Skin of body (tissue), 3 donors: ENCODE measurements at places on chromosomes 1 and 21.

GRCh38 chr1:7473223-7474142 lies 297.6 kb upstream of the VAMP3 start:
- DNase-seq: no peak

- DNase-seq: no peak
Measured at GRCh38 chr1:22139066-22139594, 3.8 kb downstream of the WNT4 start.

DNA sequence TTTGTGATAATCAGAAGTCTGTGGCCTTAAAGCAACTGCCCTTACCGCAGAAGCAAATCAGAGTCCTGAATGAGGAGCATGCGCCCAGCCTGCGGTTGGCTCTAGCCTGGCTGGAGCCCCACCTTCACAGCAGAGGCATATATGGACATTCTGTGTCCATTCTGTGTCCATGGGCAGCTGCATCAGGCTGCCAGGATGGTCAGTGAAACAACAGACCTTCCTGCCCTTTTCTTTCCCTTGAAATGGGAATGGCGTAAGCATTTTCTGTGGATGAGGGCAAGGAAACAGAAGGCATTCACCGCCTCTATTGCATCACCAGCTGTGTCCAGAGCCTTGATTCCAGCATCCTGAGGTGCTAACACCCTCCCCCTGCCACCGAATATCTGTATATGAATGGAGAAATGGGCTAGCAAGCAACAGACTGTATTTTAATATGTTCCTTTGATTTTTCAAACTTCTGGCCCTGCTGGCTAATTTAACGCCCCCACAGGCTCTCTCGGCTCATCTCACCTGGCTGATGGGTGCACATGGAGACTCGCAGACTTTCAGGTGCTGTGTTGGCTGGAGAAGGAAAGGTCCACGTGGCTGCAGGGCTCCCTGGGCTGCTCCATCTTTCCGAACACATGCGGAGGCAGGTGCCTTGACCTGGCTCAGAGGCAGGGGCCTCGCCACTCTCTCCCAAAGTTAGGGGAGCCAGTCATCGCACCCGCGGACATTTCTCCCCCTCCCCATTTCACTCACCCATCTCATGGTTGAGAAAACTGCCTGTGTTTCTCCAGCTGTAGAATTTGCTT lies 159.2 kb downstream of the GALNT2 start:
- no peak for DNase-seq

DNA sequence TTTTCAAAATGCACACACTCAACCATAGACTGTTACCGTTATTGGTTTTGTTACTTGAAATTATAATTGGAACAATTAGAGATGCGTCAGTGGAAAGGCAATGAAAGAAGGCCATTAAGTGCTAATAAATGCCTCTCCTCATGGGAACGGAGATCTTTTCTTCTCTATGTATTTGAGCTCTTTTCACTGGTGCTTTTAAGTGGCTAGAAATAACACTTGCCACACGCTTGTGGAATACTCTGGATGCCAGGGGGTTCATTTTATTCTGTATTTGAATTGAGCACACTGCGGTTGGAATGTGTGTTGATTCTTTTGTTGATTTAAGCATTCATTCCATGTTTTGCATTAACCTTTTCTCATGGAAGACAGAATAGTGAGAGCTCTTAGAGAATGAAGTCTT lies 68.4 kb downstream of the DNM3 start:
- DNase-seq: no peak

DNA sequence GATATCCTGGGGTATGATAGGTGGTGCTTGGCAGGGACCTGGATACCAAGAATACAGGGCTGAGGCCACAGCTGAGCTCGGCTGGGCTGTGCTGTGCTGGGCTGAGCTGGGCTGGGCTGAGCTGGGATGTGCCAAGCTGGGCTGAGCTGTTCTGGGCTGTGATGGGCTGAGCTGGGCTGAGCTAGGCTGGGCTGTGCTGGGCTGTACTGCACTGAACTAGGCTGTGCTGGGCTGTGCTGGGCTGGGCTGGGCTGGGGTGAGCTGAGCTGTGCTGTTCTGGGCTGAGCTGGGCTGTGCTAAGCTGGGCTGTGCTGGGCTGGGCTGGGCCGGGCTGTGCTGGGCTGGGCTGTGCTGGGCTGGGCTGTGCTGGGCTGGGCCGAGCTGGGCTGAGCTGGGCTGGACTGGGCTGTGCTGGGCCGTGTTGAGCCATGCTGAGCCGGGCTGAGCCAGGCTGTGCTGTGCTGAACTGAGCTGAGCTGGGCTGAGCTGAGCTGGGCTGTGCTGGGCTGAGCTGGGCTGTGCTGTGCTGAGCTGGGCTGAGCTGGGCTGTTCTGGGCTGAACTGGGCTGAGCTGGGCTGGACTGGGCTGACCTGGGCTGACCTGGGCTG lies 94.7 kb upstream of the ACTRT2 start:
- no peak for DNase-seq

DNA sequence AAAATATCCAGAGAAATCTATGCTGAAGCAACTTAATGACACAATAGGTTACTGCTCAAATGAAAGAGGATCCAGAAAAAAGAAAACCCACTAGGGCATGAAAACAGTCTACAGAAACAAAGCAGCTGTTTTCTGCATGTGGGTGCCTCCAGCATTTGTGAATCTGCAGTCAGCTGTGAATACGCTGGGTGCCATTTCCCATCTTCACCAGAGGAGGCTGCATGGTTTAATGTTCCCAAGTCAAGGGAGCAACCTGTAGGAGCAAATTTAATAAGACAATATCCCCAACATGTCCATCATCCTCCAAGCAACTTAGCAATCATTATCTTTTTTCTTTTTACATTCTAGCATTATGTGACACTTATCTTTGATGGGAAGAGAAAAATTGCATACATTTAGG lies 396.6 kb downstream of the BRINP2 start:
- DNase-seq: no peak

- DNase-seq: no peak
Measured at GRCh38 chr1:217469983-217470382, 160.9 kb downstream of the GPATCH2 start.

DNA sequence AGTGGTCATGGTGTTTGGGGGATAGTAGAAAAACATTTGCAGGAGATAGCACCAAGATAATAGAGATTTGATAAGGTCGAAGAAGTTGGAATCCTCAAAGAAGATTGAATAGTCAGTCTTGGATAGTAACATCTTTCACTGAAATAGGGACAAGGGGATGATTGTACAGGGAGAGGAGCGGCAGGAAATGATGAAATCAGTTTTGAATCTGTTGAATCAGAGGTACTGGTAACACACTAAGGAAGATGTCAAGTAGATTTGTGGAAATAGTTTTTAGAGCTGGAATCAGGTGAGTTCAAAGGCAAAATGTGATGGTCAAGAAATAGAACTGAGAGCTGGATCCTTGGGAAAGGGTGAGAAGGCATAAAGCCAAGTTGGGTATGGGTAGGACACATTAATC lies 26.5 kb downstream of the CAP1 start:
- no peak for DNase-seq

- DNase-seq: no peak
Measured at GRCh38 chr1:12014141-12014991, 4.9 kb upstream of the MIIP start.

DNA sequence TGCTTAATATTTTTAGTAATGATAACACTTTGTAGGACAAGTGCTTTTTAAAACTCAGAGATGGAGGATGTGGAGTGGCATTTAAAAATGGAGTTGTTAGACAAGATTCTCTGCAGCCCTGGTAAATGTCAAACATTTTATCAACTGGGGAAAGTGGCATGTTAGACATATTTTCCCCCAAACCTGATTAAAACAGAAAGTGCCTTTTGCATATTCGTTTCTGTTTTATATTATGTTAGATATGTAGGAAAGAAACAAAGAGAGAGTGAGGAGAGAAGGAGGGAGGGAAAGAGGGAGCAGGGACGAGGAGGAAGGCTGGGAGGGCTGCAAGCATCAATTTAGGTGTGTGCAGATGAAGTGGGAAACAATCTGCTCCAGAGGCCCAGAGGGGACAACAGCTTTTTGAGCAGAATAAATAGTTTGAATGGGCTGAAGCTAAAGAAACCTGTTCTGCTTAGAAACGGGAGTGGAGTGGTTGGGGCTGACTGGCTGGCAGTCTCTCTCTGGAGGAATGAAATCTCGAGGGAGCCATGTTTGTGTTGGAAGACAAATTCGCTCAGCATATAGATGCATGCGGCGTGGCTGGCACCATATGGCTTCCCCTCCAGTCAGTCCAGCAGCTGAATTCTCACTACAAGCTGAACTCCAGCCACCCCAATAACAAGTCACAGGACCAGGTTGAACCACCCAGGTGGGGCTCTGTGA lies 502.2 kb downstream of the AJAP1 start:
- no peak for DNase-seq

GRCh38 chr1:28370239-28371009 lies 884 bp downstream of the PHACTR4 start:
- no peak for DNase-seq

- DNase-seq: no peak
Measured at GRCh38 chr1:162019446-162019845, 4.2 kb downstream of the OLFML2B start.

DNA sequence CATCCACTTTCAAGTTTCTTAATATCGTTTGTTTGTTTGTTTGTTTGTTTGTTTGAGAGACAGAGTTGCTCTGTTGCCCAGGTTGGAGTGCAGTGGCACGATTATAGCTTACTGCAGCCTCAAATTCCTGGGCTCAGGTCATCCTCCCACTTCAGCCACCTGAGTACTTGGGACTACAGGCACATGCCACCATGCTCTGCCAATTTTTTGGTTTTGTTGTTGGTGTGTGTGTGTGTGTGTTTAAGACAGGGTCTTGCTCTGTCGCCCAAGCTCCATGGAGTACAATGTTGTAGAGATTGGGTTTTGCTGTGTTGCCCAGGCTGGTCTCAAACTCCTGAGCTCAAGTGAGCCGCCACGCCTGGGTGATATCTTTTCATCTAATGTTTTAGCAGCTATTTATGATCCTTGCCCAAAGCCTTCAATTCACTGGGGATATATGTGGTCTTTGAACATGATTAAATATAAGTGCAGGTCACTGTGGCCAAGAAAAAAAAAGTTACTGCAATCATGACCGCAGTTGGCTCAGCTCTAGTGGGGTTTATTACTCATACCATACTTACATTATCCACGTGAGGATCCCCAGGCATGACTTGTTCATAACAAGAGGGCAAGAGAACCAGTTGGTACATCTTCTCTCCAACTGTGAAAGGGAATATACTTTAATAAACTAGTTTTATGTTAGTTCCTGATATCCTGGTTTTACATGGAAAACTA lies 8.0 kb downstream of the RRP1B start:
- no peak for DNase-seq

GRCh38 chr1:63435161-63435560 lies 67.7 kb downstream of the ALG6 start:
- DNase-seq: peak; percentile 83
